CD4-positive, alpha-beta T cell treated with Interleukin-15 for 1 hour (primary cell): ENCODE measurements at places on chromosomes 4 and X.

DNA sequence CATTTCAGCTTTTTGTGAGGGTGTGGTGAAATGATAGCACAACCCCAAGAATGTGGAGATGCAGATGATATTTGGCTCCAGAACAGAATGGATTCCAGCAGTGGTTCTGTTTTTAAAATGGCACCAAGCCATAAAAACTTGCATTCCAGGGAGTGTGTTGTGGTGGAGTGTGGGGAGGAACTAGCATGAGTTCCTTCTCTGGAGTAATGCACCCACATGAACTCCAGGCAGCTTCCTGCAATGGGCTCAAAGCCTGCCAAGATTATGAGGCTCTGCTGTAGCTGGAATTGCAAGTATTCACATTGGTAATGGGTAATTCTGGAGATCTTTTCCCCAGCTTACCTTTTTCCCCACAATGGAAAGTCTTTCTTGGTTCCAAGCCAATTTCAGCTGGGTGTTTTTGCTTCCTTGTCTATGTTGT is 161.4 kb downstream of the RAB28 start:
- no peak for DNase-seq

DNA sequence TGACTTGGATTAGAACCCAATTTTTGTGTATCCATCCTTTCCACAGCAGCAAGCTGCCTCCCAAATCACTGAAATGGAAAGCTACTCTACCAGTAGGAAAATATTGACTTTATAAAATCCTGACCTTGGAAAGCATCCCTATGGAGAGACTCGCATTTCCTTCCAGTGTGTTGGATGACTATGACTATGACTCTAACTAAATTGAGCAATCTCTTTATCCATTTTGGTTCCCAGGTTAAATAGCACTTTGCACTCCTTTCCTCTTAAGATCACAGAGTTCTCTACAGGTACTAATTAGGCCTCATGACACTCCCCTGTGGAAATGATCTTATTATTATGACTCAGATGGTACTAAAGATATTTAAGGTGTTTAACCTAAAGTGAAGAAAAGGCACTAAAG is 431.8 kb downstream of the PPARGC1A start:
- no peak for DNase-seq

DNA sequence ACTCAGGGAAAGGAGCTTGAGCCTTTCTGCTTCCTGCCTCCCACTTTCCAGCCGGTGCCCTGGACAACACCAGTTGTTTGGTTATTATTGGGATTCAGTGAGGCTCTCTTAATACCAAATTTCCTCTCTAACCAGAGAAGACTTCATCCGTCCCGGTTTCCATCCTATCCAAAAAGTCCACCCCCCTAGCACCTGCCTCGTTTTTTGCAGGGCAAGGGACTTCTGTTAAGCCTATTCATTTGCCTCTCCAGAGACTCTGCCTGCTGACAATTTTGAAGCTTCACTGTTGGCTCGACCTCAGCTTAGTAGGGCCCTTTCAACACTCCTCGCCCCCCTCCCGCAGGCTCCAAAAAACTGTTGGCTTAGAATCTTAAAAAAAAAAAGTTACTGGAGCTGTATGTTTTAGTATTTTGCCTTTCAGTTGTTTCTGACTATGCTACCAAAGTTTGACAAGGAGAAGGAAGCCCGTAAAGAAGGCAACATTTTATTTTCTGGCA is 779 bp upstream of the PRSS12 start:
- DNase-seq: no peak

DNA sequence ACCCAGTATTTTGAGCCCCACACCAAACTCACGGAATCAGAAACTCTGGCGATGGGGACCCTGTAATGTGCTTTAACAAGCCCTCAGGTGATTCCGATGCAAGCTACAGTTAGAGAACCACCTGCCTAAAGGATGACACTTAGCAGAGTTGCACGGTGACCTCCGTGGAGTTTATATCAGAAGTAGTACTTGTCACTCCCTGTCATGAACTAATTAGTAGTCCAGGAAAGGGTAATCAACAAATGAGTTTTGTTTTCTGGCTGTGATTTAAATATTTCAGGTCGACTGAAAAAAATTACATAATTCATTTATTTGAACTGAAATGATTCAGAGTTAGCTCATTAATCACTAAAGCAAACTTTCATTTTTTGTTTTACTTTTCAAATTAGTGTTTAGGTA is 56.4 kb downstream of the TMA16 start:
- DNase-seq: no peak

DNA sequence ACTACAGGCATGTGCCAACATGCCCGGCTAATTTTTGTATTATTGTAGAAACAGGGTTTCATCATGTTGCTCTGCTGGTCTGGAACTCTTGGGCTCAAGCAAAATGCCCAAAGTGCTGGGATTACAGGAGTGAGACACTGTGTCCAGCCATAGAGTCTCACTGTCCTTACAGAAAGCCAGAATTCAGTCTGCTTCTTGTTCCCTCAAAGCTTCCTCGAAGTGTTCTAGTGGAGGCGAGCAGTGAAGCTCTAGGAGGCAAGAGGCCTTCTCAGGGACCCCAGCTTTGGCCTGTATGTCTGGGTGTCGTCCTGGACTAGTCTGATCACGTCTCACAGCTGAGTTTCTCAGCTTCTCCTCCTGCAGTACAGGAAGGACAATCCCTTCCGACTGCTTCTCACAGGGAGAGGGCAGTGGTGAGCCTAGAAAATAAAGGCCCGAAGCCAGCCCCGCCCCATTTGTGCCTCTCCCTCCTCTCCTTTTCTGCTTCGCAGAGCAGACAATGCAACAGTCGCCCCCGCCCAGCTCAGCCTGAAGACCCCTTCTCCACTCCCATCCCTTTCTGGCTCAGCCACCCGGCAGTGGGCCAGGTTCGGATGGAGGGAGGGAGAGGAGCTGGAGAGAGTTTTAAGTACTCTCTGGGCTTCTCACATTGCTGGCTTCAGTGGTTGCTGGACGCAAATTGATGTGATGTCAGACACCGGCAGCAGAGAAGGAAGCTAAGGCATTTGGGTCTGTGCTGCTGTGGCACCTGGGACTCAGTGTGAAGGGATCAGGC is 11.1 kb upstream of the FAM3A start:
- DNase-seq: peak; percentile 67

DNA sequence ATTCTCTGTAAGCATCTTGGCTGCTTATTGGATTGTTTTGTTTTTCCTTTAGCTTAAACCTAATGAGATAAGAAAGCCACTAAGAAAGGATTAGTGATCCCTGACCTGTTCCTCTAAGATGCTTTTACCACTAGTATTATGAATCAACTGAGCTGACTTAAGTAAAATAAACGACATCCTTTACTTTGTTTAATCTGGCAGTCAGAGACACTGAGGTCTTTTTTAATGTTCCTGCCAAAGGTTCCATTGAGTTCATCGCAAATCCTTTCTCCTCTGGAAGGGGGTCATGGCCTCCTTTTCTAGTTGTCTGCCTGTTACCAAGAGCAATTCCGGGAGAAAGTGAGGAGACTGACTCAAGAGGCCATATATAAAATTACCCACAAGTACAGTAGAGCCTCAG is 1038.3 kb upstream of the SLIT2 start:
- DNase-seq: no peak

DNA sequence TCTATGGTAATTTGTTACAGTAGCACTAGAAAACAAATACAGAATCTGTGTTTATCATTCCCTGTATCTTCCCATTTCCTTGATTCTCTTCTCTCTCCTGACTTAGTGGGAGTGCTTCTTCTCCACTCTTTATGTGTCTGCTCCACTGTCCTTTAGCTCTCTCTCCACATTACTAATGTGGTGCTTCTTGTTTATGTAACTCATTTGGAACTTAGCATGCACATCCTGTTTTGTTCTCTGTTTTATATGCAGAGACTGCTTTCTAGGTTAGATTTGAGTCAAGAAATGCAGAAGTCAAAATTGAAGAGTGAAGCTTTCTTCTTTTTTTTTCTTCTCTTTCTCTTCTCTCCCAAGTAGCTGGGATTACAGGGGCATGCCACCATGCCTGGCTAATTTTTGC is 25.9 kb downstream of the ADH1A start:
- DNase-seq: no peak

- no peak for DNase-seq
Measured at GRCh38 chrX:133549295-133549933, 134.1 kb upstream of the GPC4 start.

GRCh38 chrX:119389871-119390501 is 9.2 kb upstream of the SLC25A43 start:
- DNase-seq: no peak

GRCh38 chrX:77076896-77077295 is 370.3 kb upstream of the FGF16 start:
- no peak for DNase-seq

- no peak for DNase-seq
Measured at GRCh38 chrX:42398967-42399631, 378.9 kb downstream of the PPP1R2C start.

DNA sequence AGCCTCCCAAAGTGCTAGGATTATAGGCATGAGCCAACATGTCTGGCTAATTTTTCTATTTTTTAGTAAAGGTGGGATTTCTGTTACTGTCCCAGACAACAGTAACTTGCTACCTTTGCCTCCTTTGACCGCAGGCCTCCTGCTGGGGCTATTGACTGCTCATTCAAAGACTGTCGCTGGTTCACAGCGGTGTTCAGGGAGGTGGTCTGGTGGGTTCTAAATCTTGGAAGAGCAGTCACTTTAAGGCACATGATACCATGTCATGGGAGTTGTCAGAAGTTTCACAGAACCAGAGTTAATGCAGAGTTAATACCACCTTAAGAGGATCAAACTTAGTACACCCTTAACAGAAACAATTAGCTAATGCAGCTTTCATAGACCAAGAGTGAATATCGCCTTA is 3.8 kb downstream of the ASMT start:
- DNase-seq: no peak

DNA sequence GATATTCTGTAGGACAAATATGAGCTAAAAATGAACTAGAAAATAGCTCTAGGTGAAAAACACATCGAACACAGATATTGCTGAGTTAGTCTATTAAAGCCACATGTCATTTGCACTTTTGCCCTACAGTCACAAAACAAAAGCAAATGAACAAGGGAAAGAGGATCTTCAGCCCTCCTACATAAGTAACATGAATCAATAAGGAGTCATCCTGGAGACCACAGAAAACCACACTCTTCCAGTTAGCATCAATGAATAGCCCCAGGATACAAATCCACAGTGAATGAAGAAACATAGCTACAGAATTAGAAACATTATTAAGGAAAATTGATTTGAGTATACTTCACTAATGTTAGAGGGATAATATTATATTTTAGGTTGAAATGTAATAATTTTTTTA is 311.4 kb downstream of the MAPK10 start:
- no peak for DNase-seq

DNA sequence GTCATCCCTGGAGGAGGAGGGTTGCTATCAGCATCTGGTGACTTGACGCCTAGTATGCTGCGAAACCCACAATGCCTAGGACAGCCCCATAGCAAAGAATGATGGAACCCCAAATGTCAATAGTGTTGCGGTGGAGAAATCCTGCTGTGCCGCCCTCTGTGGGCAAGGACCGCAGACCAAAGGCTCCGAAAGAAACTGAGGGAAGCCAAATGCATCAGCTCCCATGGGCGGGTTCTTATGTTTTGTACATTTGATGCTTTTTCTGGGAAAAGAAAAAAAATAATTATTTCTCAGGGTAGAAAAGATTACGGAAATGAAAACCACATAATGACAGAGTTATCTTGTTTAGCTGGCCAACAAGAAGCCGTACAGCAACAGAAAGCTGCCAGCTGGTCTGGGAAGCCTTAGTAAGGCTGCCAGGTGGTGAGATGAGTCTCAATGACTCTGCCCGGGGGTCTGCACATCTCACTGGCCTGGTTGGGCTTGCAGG is 95.0 kb upstream of the TBL1X start:
- DNase-seq: no peak

DNA sequence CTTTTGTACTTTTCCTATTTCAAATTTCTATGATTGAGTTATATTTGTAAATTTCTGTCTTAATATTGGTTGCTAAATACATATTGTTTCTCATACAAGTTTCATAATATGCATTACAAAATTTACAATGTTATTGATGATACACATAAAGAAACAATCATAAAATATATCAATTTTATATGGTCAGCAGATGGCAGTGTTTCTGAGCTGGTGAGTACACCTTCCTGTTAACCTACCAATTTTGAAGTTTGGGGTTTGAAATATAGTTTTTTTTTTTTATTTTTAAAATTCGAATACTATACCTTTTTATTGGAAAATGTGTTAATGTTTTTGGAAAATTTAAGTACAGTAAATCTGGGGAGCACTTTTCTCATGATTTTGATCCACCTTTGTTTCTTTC is 1953.1 kb upstream of the ADGRL3 start:
- no peak for DNase-seq

DNA sequence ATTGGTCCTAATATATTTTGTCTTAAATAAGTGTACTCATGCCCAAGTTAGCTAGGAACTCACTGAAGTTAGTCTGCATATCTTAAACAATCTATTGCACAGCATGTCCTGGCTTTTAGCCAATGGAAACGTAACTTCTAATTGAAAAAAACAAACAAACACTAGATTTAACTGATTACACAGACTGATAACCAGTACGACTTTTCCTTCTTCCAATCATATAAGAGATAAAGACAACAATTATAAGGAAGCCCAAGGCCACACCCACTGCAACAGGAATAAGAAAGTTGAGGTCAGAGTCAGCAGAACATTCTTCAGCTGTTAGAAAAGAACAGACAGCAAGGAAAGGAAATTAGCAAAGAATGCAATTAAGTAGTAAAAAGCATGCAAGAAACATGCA is 40.8 kb downstream of the LAMP2 start:
- DNase-seq: no peak

GRCh38 chr4:80112236-80112635 is 39.2 kb upstream of the ANTXR2 start:
- DNase-seq: no peak

- no peak for DNase-seq
Measured at GRCh38 chr4:76784237-76784636, 113.7 kb downstream of the SOWAHB start.

DNA sequence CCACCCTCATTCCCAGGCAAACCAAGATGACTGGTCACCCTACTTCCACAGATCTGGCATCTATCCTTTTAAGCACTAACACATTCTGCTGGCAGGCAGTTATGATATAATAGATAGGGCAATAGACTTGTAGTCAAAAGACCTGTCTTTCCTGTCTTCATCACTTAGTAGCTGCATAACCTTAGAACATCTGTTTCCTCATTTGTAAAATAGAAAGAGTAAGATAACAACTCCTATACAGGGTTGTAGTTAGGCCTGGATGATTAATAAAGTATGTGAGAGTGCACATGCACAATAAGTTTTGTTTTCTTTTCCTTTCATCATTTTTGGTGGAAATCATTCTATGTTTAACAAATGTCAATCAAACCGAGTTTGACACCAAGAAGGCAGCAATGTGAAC is 72.1 kb downstream of the GPR82 start:
- no peak for DNase-seq

DNA sequence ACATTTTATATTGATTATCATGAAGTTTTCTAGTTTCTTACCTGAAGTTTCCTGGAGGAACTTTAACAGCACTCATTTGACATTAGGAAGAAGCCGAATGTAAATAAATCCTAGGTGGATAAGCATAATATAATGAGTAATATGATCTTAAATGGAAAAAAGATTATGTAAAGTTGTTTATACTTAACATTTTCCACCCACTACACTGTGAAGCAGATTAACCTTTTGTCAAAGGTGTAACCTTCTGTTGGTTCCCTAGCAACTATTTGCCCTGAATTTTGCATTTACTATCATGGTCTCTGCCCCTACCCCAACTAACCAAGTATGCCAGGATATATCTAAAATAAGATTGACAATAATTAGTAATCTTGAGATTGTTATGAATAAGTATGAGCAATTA is at the start of gene UGT2A1:
TSS of gene UGT2A1 (minus strand) at position 101 of the 400 bp plus-strand sequence. CDS start 5,603 bp downstream, outside the sequence.
- no peak for DNase-seq

GRCh38 chr4:156265407-156265806 is 311.7 kb upstream of the CTSO start:
- no peak for DNase-seq

GRCh38 chr4:121273191-121273590 is 107.6 kb downstream of the QRFPR start:
- no peak for DNase-seq
